ENCODE measurements at places on chromosomes 16 and 17. TPM values are rescaled to one million over a fixed set of nuclear protein-coding genes. Genes with fewer than 3 reads are reported as not detected.

WNT9B gene
- not detected for total RNA-seq

CCL1 gene
- not detected for total RNA-seq

ASPA gene
- total RNA-seq: 1.2 TPM

SLC5A11 gene
- not detected for total RNA-seq

TAT gene
- total RNA-seq: not detected

KRTAP3-1 gene
- total RNA-seq: not detected

ZNF747 gene
- total RNA-seq: 19.4 TPM

WFIKKN2 gene
- 0.15 TPM for total RNA-seq

ABCA8 gene
- 85.1 TPM for total RNA-seq

ZP2 gene
- not detected for total RNA-seq

NDRG4 gene
- 18.2 TPM for total RNA-seq

DNAH2 gene
- 0.17 TPM for total RNA-seq

BCL6B gene
- 0.33 TPM for total RNA-seq

TBC1D3K gene
- not detected for total RNA-seq

SYNGR2 gene
- 11.2 TPM for total RNA-seq

MRPL27 gene
- 28.4 TPM for total RNA-seq

IGFALS gene
- under 0.01 TPM for total RNA-seq

TBKBP1 gene
- 17.7 TPM for total RNA-seq

KRT33A gene
- not detected for total RNA-seq

RAD51D gene
- 16.4 TPM for total RNA-seq

SOX8 gene
- total RNA-seq: 0.17 TPM

SCARF1 gene
- 0.83 TPM for total RNA-seq

HCRT gene
- total RNA-seq: not detected

KRT24 gene
- total RNA-seq: not detected

KRTAP9-2 gene
- total RNA-seq: not detected

CDH15 gene
- total RNA-seq: 0.66 TPM

KRTAP9-4 gene
- total RNA-seq: not detected

ZG16 gene
- not detected for total RNA-seq

SULT1A1 gene
- total RNA-seq: 0.58 TPM

SLC13A2 gene
- not detected for total RNA-seq

AOC3 gene
- total RNA-seq: 1.5 TPM

TMC7 gene
- total RNA-seq: 0.73 TPM

ULK2 gene
- total RNA-seq: 18.9 TPM

FOXL1 gene
- total RNA-seq: 27.3 TPM

AANAT gene
- 0.17 TPM for total RNA-seq

DYNLRB2 gene
- not detected for total RNA-seq

ENPP7 gene
- total RNA-seq: not detected

PROCA1 gene
- total RNA-seq: 1.9 TPM

FBXW10B gene
- total RNA-seq: 0.15 TPM

SPAG5 gene
- 46.1 TPM for total RNA-seq

ZCCHC14 gene
- total RNA-seq: 20.4 TPM
